ENCODE measurements at places on chromosomes 5 and 9.

DNA sequence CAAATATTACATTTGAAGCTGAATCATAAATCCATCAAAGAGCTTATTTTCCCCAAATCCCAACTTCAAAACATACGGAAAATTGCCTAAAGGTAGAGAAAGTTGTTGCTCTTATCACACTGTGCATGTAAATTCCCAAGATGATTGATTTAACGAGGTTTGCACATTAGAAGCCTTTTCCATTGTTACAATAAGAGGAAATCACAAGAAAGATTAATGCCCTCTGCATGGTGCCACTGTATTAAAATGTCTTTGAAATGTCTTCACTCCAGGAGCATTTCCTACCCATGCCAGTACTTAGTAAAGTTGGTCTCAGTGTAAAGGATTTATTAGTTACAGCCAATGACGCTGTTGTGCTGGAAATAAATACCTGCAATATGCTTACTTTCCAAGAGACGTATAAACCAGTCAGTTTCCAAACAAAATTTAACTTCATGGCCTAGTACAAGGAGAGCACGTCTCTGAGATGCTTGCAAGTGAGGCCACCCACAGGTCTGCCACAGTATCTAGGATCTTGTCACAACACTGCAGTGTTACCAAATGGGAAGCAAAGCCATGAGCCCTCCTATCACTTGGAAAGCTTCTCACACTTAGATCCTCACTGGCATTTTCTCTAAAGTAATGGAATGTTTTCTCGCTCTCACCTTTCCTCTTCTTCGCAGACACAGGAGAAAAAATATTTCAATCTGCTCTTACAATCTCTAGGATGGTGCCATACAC, 112.4 kb downstream of the CETN3 start:
- H3K27ac ChIP-seq: no peak overlapping the region
- DNase-seq: no peak
- H3K27me3 ChIP-seq: no peaks in the 10 kb centered on the region
- no peaks in the 10 kb centered on the region for H3K4me1 ChIP-seq

GRCh38 chr9:106677374-106677773, 185.6 kb upstream of the ZNF462 start:
- no peaks in the 10 kb centered on the region for H3K36me3 ChIP-seq
- DNase-seq: no peak

- H3K4me3 ChIP-seq: peak overlapping the region; percentile 92
- peak overlapping the region; percentile 89 for H3K27ac ChIP-seq
- peak; percentile 36 for DNase-seq
- peaks cover 14% of the 10 kb centered on the region for H3K4me1 ChIP-seq
- peaks cover 3% of the 10 kb centered on the region for H3K36me3 ChIP-seq
Observed at GRCh38 chr9:96450613-96451528, 902 bp downstream of the HABP4 start.

DNA sequence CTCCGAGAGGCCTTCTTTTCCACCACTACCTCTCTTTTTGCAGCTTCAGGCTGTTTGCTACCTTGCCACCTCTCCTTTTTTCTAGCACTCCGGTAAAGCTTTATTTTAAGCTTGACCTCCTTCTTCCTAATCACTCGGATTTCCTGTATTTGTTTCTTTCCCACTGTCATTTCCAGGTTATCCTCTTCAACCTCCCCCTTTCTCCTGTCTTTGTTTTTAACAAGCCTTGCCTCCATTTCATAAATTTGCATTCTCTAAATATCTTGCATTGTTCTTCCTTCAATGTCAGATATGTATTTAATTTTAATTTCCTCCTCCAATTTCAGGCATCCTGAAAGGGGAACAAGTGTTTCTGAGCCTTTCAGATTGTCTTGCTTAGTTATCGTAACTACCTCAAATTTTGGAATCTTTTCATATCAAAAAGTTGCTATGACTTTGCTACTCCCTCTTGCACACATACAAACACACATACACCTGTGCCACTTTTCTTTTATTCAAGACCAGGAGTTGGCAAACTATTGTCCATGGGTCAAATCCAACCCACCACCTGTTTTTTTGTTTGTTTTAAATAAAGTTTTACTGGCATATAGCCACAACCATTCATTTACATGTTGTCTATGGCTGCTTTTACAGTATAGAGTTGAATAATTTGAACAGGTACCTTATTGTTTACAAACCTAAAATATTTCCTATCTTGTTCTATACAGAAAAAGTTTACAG, 22.7 kb downstream of the DPYSL3 start:
- H3K27me3 ChIP-seq: peaks cover 59% of the 10 kb centered on the region
- H3K36me3 ChIP-seq: no peaks in the 10 kb centered on the region
- no peaks in the 10 kb centered on the region for H3K4me1 ChIP-seq
- DNase-seq: no peak
- no peak overlapping the region for H3K27ac ChIP-seq

DNA sequence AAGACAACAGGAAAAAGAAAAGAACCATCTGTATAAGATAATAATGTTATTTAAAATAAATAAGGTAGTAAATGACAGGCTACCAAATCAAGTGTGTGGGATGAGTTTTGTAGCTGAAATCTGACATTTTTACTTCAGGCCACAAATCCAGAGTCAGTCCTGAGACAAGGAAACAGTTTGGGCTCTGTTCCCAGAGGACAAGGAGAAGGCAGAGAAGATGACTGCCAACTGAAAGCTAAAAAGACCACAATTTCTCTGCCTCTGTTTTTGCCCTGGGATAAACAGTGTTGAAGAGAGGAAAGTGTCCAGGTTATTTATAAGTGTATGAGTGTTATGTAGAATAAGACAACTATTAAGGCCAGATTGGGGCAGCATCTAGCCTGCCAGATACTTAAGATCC, 180.5 kb downstream of the NFIB start:
- H3K27me3 ChIP-seq: no peaks in the 10 kb centered on the region
- H3K4me3 ChIP-seq: no peak overlapping the region
- no peak overlapping the region for H3K27ac ChIP-seq

DNA sequence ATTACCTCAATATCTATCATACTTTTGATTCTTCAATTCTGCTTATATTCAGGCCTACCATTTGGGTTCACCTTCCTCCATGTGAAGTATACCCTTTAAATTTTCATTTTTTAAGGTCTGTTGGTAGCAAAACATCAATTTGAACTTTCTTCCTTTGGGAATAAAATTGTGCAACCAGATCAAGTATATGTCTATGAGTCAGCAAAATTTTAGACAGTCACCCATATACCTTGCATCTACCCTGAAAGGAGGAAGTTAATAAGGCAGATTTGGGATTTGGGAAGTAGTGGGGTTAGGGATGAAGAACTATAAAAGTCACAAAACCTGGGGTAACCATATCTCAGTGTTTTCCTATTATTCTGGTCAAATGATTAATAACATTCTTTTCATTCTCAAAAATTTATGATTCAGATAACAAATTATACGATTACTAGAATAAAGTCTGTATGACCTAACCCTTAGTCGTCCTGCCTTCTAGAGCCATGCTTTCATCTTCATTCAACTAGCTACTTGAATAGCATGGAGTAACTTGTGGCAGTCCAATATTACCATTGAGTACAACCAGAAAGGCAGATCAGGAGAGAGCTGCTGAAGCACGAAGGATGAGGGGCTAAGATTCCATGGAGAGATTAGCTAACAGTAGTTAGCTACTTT, 2.8 kb upstream of the IL33 start:
- no peaks in the 10 kb centered on the region for H3K4me1 ChIP-seq
- H3K27ac ChIP-seq: no peak overlapping the region
- H3K27me3 ChIP-seq: peaks cover 39% of the 10 kb centered on the region
- no peak for DNase-seq

- H3K4me3 ChIP-seq: no peak overlapping the region
- no peaks in the 10 kb centered on the region for H3K36me3 ChIP-seq
- H3K27me3 ChIP-seq: peaks cover 23% of the 10 kb centered on the region
Observed at GRCh38 chr9:108761655-108762347, 94.0 kb downstream of the ACTL7B start.

- H3K27me3 ChIP-seq: peaks cover 11% of the 10 kb centered on the region
- no peaks in the 10 kb centered on the region for H3K36me3 ChIP-seq
- H3K27ac ChIP-seq: no peak overlapping the region
- no peak for DNase-seq
Observed at GRCh38 chr5:66859526-66859925, 263.3 kb downstream of the MAST4 start.

DNA sequence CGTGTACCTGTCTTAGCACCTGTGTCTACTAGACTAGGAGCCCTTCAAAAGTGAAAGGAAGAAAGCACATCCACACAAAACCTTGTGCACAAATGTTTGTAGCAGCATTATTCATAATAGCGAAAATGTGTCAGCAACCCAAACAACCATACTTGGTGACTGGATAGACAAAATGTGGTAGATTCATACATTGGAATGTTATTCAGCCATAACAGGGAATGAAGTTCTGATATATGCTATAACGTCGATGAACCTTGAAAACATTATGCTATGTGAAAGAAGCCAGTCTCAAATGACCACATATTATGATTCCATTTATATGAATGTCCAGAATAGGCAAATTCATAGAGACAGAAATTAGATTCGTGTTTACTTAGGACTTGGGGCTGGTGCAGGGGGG, 57.8 kb upstream of the LARP1 start:
- peaks cover 2% of the 10 kb centered on the region for H3K4me1 ChIP-seq
- DNase-seq: no peak
- H3K4me3 ChIP-seq: no peak overlapping the region
- H3K27me3 ChIP-seq: peaks cover 10% of the 10 kb centered on the region

- no peak for DNase-seq
- no peak overlapping the region for H3K27ac ChIP-seq
- H3K4me3 ChIP-seq: no peak overlapping the region
- no peaks in the 10 kb centered on the region for H3K4me1 ChIP-seq
- H3K27me3 ChIP-seq: peaks cover 27% of the 10 kb centered on the region
- no peaks in the 10 kb centered on the region for H3K36me3 ChIP-seq
Observed at GRCh38 chr9:86713970-86714369, 233.3 kb downstream of the GAS1 start.

DNA sequence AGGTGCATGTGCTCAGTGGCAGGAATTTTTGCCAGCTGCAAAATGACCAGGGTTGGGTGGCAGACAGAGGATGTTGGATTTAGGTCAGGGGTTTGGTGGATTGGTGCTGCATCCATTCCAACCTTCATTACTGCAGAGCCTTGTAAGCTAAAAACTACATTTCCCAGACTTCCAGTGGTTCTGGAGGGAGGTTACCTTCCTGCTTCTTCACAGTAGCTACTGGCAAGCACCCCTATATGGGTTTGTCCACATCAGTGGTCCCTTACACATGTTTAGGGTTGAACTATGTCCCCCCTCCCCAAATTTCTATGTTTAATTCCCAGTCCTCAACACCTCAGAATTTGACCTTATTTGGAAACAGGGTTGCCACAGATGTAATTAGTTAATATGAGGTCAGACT, 20.7 kb upstream of the IL17B start:
- H3K4me3 ChIP-seq: no peak overlapping the region
- peaks cover 14% of the 10 kb centered on the region for H3K27me3 ChIP-seq
- H3K4me1 ChIP-seq: no peaks in the 10 kb centered on the region
- no peak overlapping the region for H3K27ac ChIP-seq
- peaks cover 2% of the 10 kb centered on the region for H3K36me3 ChIP-seq

DNA sequence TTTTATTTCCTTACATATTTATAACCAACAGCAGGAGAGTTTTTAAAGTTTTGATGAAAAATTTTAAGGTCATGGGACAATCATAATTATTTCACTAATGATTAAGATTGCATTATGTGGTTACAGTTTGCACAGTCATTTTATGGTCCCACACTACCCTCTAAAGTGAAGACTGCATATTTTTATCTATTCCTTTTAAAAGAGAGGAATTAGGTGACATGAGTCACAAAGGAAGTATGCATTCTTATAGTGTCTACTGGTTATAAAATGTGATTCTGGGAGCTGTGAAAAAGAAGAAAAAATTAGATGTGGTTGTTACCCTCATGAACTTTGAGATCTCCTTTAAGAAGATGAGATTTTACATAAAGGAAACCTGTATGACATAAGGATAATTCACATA, 87.9 kb upstream of the GRIA1 start:
- H3K27ac ChIP-seq: no peak overlapping the region
- no peaks in the 10 kb centered on the region for H3K4me1 ChIP-seq
- H3K4me3 ChIP-seq: no peak overlapping the region

GRCh38 chr5:72709341-72709740, 107.1 kb upstream of the TNPO1 start:
- no peaks in the 10 kb centered on the region for H3K4me1 ChIP-seq
- H3K4me3 ChIP-seq: no peak overlapping the region
- no peak for DNase-seq
- H3K27me3 ChIP-seq: peaks cover 45% of the 10 kb centered on the region

- H3K36me3 ChIP-seq: peaks cover 7% of the 10 kb centered on the region
- peaks cover 5% of the 10 kb centered on the region for H3K27me3 ChIP-seq
- H3K4me1 ChIP-seq: peaks cover 19% of the 10 kb centered on the region
- H3K27ac ChIP-seq: no peak overlapping the region
- DNase-seq: no peak
- H3K4me3 ChIP-seq: no peak overlapping the region
Observed at GRCh38 chr9:81683704-81684103, 5.6 kb downstream of the TLE1 start.

DNA sequence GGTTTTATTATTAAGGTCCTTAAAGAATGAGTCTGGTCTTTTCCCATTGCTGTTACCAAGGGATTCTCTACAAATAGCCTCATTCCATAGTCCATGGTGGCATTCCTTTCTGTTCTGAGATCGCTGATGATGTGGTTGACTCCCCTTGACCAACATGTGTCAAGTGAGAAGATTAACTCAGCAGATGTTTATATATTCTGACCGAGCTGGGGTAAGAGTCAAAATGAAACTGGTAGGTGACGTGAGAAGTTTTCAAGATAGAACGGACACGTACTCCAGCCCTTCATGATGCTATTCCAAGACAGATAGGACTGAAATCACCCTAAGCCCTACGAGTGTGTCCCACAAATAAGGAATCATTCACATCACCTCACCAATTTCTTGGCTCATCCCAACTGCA, 155.5 kb upstream of the WWC1 start:
- peaks cover 2% of the 10 kb centered on the region for H3K4me1 ChIP-seq
- peaks cover 26% of the 10 kb centered on the region for H3K27me3 ChIP-seq
- DNase-seq: no peak
- no peaks in the 10 kb centered on the region for H3K36me3 ChIP-seq
- H3K27ac ChIP-seq: no peak overlapping the region
- H3K4me3 ChIP-seq: no peak overlapping the region

GRCh38 chr5:151086905-151087360, 6.1 kb upstream of the TNIP1 start:
- peak overlapping the region; percentile 75 for H3K27ac ChIP-seq
- peak overlapping the region; percentile 39 for H3K4me3 ChIP-seq
- H3K36me3 ChIP-seq: peaks cover 14% of the 10 kb centered on the region
- peak; percentile 63 for DNase-seq

- H3K4me3 ChIP-seq: peak overlapping the region; percentile 72
- no peaks in the 10 kb centered on the region for H3K27me3 ChIP-seq
- H3K4me1 ChIP-seq: peaks cover 5% of the 10 kb centered on the region
- peaks cover 3% of the 10 kb centered on the region for H3K36me3 ChIP-seq
- H3K27ac ChIP-seq: peak overlapping the region; percentile 60
Observed at GRCh38 chr9:136685790-136686533, 1.3 kb downstream of the AGPAT2 start.

- H3K4me3 ChIP-seq: no peak overlapping the region
- no peak overlapping the region for H3K27ac ChIP-seq
- H3K36me3 ChIP-seq: peaks cover 3% of the 10 kb centered on the region
- H3K27me3 ChIP-seq: no peaks in the 10 kb centered on the region
- no peak for DNase-seq
- H3K4me1 ChIP-seq: peaks cover 3% of the 10 kb centered on the region
Observed at GRCh38 chr5:175680463-175680862, 22.6 kb downstream of the HRH2 start.

GRCh38 chr9:98593354-98594253, 115.1 kb downstream of the GABBR2 start:
- DNase-seq: no peak
- H3K4me1 ChIP-seq: no peaks in the 10 kb centered on the region
- no peak overlapping the region for H3K27ac ChIP-seq
- H3K4me3 ChIP-seq: no peak overlapping the region

Measured in effector memory CD8-positive, alpha-beta T cell (primary cell).